ENCODE measurements at places on chromosomes 5 and 9.

DNA sequence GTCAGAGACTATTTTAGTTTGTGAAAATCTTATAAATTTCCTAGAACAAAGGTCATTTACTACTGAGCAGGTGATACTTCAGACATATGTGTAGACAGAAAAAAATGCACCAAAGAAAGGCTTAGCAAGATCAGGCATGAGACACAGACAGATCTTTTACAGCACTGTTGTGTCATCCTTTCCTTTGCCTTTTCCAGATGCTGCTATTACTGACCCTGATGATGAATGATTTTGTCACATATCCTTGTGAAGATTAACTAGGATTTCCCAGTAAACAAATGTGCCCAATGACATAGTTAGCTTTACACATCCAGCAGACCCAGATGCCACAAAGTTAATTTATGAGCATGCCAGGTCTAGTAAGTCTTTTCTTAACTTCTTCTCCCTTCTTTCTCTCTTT is 68.2 kb downstream of the DMRTA1 start:
- DNase-seq: no peak

GRCh38 chr9:82369251-82369945 is 380.8 kb downstream of the SPATA31D1 start:
- DNase-seq: no peak

DNA sequence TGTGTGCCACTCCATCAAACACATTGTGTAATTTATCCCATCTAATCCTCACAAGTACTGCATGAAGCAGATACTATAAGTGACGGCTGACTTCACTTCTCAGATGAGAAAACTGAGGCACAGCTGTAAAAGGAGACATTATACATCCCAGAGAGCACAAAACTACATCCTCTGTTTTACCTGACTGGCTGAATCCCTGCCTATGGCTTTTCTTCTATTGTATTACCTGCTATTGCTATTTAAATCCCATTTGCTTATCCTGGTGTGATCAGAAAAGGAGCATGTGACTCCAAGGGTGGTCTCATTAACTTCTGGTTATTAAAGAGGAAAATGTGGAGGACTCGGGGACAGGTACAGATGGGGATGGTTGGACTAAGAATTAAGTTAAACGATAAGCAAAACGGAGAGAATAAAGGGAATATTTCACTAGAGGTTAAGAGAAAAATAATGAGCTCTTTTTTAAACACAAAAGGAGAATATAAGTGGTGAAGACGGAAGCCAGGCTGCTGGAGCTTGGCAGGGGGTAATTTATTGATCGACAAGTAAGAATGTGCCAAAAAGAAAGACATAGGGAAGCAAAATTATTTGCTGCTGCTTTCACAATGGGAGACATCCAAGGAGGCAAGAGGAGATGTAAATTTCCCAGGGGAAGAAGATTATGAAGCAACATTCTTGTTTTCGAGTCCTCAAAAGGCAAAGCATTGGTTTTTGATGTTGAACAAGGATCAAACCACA is 155.7 kb upstream of the GPR151 start:
- no peak for DNase-seq

DNA sequence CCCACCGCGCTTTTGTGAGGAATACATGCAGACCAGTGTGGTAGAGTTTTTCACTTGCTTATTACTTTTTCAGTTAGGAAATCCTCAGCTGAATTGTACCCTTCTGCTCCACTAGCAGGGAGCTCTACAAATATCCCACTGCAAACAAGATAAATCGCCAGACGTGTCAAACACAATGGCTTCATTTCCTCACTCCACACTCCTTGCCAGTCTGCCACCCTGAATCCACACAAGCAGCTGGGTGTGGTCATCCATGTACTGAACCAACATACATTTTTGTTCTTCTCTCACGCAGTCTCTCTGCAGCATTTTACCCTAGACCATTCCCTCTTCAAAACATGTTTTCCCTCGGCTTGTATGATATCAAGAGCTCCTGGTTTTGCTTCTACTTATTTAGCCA is 3.7 kb upstream of the ROR2 start:
- DNase-seq: no peak

DNA sequence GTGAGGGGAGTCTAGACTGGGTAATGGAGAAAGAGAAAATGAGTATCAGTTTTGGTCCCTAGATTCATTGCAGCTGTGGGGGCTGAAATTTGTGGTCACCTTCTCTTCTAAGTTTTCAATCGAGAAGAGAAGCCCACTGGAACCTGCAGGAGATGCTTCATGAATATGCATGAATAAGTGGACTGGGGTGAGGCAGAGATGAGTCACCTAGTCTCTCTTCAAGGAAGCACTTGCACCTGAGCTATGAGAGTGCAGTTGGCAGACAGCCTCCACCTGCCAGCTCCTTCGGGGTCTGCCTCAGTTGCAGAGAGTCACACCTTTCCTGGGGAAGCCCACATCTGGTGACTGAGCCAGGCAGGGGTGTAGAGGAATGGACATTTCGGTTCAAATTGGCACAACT is 69.1 kb downstream of the ZNF366 start:
- no peak for DNase-seq

DNA sequence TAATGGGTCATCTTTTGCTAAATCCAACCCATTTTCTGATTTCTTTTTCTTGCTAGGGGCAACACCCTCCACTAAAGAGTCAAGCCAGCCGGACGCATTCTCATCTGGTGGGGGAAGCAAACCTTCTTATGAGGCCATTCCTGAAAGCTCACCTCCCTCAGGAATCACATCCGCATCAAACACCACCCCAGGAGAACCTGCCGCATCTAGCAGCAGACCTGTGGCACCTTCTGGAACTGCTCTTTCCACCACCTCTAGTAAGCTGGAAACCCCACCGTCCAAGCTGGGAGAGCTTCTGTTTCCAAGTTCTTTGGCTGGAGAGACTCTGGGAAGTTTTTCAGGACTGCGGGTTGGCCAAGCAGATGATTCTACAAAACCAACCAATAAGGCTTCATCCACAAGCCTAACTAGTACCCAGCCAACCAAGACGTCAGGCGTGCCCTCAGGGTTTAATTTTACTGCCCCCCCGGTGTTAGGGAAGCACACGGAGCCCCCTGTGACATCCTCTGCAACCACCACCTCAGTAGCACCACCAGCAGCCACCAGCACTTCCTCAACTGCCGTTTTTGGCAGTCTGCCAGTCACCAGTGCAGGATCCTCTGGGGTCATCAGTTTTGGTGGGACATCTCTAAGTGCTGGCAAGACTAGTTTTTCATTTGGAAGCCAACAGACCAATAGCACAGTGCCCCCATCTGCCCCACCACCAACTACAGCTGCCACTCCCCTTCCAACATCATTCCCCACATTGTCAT is 72.0 kb downstream of the NUP214 start:
- peak; percentile 54 for DNase-seq

DNA sequence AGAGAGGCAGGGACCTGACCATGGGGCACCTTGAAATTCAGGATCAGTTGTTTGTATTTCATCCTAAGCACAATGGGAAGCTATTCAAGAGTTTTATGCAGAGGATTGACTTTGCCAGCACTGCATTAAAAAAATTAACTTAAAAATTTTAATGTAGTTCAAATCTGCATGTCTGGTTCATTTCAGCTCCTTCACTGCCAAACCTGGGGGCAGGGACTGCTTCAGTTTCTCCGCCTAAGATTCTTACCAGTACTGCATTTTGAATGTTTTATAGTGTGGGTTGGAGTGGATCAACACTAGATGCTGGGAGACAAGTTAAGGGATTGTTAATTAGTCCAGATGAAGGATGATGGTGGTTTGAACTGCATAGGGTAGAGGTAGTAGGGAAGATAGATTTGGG is 15.7 kb upstream of the MSMP start:
- DNase-seq: no peak

GRCh38 chr5:39015743-39016586 is 58.2 kb downstream of the RICTOR start:
- no peak for DNase-seq
